IMR-90 (cell line): ENCODE measurements at places on chromosomes 5 and 9.

DNA sequence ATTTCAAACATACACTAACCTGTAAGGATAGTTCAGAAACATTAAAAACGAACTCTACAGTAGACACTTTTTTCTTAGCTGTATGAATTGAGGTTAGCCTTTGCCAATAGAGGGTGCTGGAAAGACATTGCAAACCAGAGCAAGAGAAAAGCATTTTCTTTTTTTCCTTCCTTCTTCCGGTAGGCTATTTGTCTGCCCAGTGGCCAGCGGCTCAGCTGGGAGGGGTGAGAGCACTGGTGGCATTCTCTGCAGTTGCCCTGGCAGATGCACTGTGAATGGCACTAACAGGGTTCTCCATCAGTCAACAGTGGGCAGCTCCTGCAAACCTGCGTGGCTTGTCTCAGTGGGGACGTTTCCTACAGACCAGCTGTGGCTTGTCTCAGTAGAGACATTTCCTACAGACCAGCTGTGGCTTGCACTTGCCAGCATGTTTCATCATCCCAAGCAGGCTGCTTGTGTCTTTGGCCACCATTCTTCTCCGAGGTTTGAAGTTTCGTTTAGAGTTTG is 984.5 kb upstream of the CDH18 start:
- peak; percentile 1 for DNase-seq

DNA sequence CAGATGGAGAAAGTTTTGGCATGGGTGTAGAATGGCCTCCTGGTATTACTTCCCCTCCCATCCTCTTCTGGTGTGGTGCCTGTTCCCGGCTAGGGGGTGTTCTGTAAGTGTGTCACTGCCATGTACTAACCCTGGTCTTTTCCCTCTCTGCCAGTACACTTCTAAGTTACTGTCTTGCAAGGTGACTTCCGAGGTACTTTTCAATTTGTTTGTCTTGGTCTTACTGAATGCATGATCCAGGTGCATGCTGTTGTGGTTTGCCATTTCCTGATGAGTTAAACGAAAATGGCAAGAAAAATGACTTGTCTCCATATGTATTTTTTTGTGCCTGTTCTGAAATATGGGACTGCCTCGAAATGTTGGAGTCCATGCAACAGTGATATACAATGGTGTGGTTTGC is 46.0 kb downstream of the C9orf152 start:
- DNase-seq = no peak

GRCh38 chr5:179296150-179296821 is 49.0 kb downstream of the ADAMTS2 start:
- DNase-seq = no peak

DNA sequence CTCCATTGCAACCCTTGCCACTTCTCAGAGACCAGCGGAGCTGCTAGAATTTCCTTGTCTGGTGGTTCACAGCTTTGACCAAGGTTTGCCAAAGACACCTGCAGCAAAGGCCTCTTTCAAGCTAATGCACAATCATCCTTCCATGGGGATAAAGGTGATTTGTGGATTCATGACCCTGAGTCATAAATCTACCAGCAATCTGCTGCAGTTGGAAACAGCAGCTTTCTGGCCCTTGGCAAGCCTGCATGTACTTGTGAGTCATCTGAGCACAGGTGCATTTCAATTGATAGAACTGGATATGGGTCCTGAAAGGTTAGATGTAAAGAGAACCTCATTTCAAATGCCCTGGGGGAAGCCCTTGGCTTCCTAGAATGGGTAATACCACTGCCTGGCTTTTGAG is 21.6 kb upstream of the TCF7 start:
- DNase-seq = peak; percentile 22

- no peak for DNase-seq
Measured at GRCh38 chr5:128224336-128224735, 140.8 kb downstream of the SLC12A2 start.

DNA sequence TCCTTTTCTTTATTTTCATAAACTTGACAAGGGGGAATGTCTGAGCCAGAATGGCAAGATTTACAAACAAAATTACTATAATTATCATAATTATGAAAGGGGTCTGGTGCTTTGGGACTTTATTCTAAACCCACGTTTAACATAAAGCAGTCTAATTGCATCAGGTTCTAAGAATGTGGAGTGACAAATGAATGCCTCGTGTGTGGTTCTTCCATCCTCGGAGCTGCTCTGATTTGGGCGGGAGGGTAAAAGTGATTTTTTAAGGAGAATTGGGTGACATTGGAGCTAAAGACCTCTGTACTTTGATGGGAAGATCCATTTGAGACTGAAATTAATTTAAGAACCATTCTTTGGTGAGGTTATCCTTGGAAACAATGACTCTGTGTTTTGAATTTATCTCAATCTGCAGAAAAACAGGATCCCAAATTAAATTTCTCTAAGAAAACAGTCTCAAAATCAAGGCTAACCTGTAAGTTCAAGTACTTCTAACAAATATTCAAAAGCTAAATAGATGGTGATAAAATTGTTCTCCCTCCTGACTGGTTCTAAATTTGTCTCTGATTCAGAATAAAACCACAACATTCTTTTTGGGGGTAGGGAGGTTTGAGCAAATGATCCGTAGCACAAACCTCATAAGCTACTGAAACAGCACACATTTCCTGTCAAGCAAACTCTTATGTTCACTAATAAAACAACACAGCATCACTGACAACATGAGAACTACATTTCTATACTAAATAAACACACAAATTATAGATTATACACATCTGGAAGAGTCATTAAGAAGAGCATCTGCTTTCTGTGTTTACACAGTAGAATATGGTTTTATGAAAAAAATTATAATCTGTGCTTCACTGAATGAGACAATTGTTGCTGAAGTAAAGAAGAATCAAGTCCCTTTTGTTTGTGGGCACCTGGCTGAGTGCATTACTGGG is 85.5 kb downstream of the DCP2 start:
- DNase-seq = peak; percentile 85

GRCh38 chr5:115377468-115378217 is 81.2 kb upstream of the CCDC112 start:
- peak; percentile 94 for DNase-seq

- DNase-seq = peak; percentile 28
Measured at GRCh38 chr5:8577792-8578191, 708.8 kb downstream of the MTRR start.

- DNase-seq = peak; percentile 43
Measured at GRCh38 chr9:114275246-114276004, 47.5 kb upstream of the ORM1 start.

DNA sequence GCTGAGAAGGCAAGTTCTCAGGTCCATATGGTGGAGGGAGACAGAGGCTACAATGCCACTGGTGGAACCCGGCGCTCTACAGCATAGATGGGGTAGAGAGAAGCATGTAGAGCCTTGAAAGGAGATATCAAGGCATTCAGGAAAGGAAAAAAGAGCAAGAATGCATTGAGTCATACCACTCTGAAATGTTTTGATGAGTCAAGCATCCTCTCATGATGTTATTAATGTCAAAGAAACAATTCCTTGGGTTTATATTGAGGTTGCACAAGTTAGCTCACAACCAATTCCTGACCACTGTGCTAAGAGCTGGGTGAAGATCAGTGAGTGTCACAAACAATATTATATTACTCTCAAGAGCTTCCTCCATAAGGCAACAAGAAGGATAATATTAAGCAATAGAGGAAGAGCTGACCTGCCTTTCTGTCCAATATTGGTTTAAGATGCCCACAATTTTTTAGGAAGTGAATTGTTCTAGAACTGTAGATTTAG is 178.0 kb downstream of the RFK start:
- peak; percentile 98 for DNase-seq

DNA sequence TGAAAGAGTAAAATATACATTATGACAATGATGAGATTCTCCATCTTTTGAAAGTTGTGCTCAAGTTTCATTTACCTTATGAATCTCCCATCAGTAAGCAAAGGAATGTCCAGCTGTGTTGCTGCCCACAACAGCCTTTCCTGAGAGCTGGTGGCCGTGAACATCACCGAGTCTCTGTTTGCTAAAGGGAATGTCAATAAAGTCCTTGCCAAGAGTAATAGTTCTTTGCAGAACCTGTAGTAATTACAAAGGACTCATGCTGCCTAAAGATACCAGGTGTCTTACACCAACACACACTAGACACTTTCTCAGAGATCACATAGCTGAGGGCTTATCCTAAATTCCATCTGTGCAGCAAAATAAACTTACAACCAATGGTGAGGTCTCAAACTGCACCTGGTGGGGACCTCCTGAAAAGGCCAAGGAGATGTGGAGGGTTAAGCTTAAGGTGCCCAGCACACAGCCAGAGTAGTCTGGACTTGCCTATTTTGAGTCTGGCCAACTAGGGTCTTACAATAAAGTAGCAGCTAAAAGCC is 111.1 kb upstream of the DAPK1 start:
- DNase-seq = no peak

DNA sequence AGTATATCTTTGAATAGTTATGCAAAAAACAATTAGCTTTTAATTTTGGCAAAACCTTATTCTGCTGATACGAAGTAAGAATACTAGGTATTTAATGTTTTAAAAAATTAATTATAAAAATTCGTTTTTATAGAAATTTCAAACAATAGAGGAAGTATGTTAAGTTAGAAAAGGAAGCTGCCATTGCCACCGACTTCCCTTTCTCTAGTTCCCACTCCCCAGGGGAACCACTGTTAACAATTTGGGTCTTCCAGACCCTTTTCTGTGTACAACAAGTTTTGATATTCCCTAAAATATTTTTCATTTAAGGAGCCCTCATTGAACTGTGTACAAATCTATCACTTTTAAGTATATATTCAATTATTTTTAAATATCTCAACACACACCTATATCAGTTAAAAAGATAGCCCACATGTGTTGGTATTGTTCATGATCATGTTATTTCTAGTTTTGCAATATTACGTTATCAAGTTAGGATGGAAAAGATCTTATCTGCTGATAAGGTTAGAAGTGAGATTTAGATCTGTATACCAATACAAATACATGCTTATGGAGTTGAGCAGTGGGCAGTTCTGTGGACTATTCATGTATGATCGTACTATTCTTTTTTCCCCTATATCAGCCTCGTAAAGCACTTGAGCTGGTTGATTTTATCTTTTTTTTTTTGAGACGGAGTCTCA is 25.9 kb downstream of the NDFIP1 start:
- DNase-seq = no peak

- DNase-seq = no peak
Measured at GRCh38 chr5:2381070-2381469, 370.4 kb downstream of the IRX2 start.

DNA sequence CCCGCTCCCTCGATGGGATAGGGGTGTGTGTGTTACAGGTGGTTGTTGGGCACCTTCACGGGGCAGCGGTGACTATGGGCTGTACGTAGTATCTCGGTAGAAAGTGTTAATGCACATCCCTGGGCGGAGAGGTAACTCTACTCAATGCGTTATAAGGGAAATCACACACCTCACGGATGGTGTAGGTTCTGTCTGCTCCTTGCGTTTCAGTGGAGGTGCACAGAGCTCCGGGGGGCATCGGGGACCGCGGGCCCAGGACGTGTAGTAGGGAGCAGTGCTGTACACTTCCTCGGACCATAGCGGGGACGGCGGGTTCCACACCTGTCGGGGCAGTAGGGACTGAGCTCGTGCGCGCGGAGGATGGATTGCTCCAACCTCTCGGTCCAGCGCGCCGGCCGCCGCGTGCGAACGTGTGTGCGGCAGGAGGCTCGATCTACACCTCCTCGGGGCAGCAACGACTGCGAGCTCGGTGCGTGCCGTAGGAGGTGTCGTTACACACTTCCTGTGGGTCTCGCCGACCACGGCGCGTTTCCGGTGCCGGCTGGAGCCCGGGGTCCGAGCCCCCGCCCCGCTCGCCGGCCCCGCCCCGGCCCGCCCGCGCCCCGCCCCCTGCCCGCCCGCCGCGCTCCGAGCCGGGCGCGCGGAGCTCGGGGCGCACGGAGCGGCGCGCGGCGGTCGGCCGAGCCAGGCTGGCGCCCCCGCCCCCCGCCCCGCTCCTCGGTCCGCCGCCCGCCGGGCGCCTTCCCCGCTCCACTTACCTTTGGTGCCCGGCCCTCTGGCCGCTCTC is at the start of gene KIAA1958:
Gene KIAA1958, plus strand, starts transcription at position 607 of the 787 bp plus-strand sequence. CDS start 87,254 bp downstream, outside the sequence.
- DNase-seq = peak; percentile 73

- DNase-seq = peak; percentile 18
Measured at GRCh38 chr5:94153736-94154450, 412.5 kb upstream of the POU5F2 start.

GRCh38 chr9:86893811-86894490 is 53.4 kb downstream of the GAS1 start:
- DNase-seq = no peak

- no peak for DNase-seq
Measured at GRCh38 chr9:87059772-87060171, 112.5 kb upstream of the GAS1 start.

DNA sequence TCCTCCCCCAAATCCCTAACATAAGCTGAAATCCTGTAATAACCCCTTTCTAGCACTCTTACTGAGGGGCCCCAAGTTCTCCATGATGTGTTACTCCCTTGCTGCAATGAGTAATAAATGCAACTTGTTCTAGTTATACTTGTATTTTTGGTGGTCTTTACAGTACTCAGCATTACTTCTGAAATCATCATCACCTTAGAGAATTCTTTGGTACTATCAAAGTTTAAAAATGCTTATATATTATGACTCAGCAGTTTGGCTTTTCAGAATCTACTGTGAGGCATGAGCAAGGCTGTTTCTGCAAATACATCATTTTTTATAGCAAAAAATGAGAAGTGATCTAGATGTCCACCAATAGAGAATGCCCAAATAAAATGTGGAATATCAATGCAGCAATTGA is 20.7 kb upstream of the ROPN1L start:
- peak; percentile 54 for DNase-seq

DNA sequence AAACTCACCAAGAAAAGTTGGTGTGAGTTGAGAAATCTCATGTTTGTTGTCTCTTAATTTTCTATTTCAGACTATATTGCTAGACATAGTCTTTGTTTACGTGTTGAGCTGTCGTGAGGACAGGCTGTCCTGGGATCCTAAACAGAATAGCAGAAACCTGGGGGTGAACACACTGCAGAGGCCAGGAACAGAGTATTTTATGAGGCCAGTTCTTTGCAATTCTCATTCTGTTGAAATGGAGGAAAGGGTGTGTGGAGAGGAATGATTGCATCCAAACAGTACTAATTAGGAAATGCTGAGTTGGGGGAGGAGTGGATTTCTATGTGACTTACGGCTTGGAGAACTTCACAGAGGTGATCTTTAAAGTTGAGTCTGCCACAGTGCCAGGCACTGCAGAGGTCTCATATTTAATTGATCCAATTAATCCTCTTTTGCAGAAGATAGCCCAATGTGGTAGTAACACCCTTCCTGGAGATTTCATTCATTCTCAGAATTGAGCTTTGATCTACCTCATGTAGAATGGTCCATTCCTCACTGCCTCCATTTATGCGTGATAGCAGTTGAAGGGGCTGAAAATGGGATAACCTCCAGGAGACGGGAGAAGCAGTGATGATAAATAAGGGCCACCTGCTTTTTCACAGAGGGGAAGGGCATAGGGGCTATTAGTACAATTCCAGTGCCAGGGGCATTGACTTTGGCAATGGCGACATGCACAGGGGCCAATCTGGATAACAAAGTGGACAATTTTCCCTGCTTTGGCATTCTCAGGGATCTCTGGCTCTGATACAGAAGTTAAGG is 84.7 kb upstream of the TNFAIP8 start:
- DNase-seq = no peak
